ENCODE measurements at places on chromosomes 2 and 18.
A peak's percentile ranks its signal among the peaks of the same experiment; 100 is the strongest.

GRCh38 chr18:79856119-79857007 is 58.6 kb downstream of the KCNG2 start:
- DNase-seq: no peak

DNA sequence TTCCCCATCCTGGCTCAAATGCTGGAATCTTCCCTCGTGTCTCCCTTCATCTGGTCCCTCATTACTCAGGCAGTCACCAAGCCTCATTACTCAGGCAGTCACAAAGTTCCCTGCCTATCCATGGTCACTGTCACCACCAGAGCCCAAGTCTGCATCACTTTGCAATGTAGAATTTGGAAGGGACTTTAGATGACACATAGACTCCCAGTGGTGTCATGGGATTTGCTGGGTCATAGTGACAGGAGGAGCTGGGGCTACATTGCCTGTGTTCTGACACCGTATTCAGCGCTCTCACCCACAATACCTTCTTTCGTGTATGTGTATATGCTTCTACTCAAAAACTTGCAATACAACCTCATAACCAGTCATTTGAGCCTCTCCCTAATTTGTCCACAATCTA is 2.1 kb upstream of the EMILIN1 start:
- no peak for DNase-seq

DNA sequence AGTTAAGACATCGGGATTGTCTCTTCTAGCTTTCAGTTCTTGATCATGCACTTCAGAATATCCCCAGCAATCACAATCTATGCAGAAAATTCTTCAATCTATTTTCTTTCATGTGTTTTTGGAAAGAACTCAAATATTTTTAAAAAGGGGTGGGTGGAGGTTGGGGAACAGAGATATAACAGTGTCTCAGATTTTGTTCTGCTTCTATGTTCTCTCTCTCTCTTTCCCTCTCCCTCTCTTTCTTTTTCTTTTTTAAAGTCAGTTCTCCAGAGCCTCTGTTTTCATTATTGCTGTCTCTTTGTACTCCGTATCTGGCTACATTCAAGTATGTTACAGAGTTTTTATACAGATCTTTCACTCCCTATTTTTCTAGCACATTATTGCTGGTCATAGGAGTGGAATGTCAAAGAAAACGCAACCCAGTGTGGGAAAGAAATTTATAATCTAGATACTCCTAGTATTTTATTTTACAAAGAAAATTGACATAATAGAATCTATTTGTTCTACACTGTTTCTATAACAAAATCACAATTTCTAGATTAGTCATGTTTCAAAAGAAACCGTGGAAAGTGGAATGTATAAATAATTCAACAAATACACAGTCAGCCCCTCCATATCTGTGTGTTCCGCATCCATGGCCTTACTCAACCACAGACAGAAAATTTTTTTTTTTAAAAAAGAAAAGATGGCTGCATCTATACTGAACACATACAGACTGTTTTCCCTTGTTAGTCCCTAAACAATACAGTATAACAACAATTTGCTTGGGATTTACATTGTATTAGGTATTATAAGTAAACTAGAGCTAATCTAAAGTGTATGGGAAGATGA is 11.2 kb upstream of the NEMP2 start:
- DNase-seq: no peak

GRCh38 chr2:215498431-215498830 is 62.6 kb upstream of the FN1 start:
- DNase-seq: no peak

- DNase-seq: no peak
Measured at GRCh38 chr18:7565677-7566076, 1.4 kb upstream of the PTPRM start.

GRCh38 chr18:64199581-64199980 is 50.7 kb upstream of the LINC00305 start:
- no peak for DNase-seq

DNA sequence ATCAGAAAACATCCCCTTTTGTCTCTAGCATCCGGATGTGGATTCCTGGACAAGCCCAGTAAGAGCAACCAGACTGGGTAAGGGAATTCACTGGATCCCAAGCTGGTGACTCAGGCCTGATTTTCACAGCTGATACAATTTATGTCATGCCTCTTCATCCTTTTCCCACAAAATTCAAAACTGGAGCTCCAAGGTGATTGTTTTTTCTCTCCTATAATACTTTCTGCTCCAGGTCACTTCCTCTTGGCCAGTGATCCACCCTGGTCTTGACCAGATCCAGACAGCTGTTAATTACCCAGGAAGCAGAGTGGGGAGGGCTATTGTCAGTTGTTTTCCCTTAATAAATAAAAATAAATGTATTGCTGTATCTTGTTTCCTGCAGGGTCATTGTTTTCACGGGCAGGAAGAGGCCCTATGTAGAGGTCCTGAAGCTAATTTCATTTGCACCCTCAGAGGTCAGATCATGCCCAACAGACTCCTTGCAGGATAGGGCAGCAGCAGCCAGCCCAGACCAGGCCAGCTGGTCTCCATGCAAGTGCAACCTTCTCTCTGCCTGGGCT is 57.6 kb downstream of the EVA1A start:
- peak; percentile 87 for DNase-seq

DNA sequence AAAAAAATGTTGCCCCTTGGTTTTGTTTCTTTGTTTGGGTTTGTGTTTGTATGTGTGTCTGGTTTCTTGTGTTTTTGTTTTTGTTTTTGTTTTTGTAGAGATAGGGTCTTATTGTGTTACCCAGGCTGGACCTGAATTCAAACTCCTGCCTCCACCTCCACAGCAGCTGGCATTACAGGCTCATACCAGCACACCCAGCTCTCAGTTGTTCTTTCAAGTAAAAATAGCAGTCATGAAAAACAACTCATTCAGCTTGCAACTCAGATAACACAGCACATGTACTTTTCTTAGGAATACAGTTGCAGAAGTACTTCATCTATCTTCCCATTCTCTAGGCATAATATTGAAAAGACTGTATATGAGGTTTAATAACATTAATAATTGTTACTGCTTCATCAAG is 37.0 kb downstream of the ZC3H8 start:
- DNase-seq: no peak

GRCh38 chr18:13649397-13650390 is 76.7 kb downstream of the FAM210A start:
- DNase-seq: no peak

DNA sequence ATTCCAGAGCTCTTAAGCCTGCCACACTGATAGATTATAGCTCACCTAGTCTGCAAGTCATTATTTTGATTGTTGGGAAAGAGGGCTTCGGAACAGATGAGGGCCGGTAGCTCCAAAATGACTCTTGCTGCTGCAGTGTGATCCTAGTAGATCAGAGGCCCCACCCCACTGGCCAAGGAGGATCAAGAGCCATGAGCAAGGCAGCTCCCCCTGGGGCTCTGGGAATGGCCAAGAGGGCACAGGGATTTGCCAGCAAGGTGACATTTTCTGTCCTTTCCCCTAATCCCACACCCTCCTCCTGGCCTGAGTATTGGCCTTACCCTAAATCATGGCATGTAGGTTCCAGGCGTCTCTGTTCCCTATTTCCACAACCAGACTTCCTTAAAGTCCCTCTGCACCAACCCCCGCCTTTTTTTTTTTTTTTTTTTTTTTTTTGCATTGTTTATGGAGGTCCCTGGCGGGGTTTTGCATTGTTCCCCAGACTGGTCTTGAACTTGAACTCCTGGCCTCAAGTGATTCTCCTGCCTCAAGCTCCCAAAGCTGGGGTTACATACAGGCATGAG is 36.5 kb downstream of the EIF4E2 start:
- no peak for DNase-seq

All from NCI-H226 (cell line).